ENCODE measurements at places on chromosomes 5 and 9.

DNA sequence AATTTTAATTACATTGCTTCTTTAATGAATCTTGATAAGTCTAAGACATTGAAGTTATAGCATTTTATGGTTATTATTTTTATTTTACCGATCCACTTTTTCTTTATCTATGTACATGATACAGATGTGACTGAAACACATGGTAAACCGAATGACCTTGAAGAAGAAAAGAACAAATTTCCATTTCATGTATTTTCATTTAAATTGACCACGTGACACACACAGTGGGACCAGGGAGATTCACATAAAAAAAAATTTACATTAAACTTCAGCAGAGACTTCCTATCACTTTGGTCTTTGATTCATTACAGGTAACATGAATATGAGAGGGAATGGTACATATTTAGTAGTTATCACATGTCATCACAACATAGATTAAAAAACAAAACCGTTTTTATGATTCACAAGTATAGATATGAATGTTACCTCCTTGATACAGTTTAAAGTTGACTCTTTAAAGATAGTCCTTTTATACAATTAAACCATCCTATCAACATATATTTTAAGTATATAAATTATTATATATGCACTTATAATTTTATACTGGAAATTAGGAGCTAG is 133.1 kb downstream of the ZCCHC7 start:
- no peak for DNase-seq

DNA sequence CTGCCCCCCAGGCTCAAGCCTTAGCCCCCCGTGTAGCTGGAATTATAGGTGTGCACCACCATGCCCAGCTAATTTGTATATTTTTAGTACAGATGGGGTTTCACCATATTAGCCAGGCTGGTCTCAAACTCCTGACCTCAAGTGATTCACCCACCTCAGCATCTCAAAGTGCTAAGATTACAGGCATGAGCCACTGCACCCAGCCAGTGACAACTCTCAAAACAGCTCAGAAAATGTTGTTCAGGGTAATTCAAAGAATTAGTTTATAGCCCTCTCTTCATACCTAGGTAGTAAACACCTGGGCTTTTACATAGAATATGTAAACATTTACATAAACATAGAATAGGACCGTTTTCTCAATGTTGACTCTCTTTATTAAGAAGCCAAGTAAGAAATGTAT is 168.7 kb downstream of the ENC1 start:
- DNase-seq = no peak

- no peak for DNase-seq
These were observed 13.4 kb upstream of the EXOC3 start for GRCh38 chr5:429453-430188.

GRCh38 chr5:98836175-98836574 is 62.7 kb downstream of the RGMB start:
- DNase-seq = no peak

GRCh38 chr9:84587153-84587552 is 82.4 kb upstream of the NTRK2 start:
- no peak for DNase-seq

DNA sequence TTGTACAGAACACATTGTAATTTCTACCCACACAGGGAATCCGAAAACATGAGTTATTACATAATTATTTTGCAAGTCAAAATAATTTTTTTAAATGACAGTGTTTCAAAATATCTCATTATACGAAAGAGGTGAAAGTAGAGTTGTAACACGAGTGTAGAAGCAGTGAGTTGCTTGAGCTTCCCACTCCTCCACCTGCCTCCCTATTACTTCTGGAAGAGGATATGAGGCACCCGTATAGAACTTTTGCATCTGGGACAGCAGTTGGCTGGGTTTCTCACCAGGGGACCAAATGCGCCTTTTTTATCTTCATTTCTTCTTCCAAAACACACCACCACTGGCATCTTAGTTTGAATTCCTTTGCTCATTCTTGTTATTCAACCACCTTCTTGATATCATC is 779.0 kb upstream of the COX7C start:
- no peak for DNase-seq

DNA sequence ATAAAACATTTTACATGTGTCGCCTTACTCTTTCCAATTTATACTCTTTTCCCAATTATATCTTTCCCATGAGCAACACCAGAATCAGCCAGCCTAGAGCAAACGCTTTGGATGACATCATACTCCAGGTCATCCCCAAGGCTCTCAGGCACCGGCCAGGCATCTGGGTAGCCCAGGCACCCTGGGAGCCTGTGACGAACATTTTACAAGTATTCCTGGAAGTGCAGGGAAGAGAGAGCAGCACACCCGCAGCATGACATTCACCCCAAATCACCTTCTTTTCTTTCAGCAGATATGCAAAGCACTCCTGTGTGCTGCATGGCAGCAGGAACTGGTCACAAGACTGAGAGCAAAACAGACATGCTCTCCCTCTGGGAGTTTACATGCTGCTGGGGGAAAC is 75.7 kb upstream of the SMIM23 start:
- DNase-seq = peak; percentile 23

- peak; percentile 68 for DNase-seq
These were observed 23.9 kb downstream of the TPPP start for GRCh38 chr5:669111-669841.

- no peak for DNase-seq
These were observed 47.4 kb downstream of the RNF180 start for GRCh38 chr5:64213011-64213410.
